Activated CD4-positive, CD25-positive, alpha-beta regulatory T cell treated with anti-CD3 and anti-CD28 coated beads, Interleukin-2, amount 50 U/mL, for 24 hours (primary cell): ENCODE measurements at places on chromosomes 5 and 9.

DNA sequence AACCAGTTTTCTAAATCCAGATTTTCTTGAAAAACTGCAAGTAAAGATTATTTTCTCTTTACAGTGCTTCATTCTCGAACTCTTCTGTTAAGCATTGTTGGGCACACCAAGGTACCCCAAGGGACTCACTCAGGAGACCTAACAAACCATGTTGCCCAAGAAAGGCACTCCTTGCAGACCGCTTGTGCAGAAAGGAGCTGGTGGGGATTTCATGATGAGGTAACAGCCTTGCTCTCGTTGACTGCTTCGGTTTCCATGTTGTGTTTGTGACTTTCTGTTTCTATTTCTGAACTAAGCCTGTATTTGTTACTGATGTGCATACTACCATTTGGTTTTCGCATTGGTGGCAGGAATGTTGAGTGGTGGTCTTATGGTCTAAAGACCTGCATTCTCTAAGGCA is 266.6 kb upstream of the DAP start:
- no peak for ATAC-seq

GRCh38 chr9:69325409-69326212 is 596 bp downstream of the ENTREP1 start:
- ATAC-seq = no peak

- ATAC-seq = no peak
Measured at GRCh38 chr5:54861212-54861894, 124.0 kb downstream of the ESM1 start.

GRCh38 chr5:81189875-81190498 is 43.1 kb upstream of the CKMT2 start:
- ATAC-seq = no peak

GRCh38 chr5:122936088-122936487 is 90.7 kb downstream of the SNX24 start:
- no peak for ATAC-seq

DNA sequence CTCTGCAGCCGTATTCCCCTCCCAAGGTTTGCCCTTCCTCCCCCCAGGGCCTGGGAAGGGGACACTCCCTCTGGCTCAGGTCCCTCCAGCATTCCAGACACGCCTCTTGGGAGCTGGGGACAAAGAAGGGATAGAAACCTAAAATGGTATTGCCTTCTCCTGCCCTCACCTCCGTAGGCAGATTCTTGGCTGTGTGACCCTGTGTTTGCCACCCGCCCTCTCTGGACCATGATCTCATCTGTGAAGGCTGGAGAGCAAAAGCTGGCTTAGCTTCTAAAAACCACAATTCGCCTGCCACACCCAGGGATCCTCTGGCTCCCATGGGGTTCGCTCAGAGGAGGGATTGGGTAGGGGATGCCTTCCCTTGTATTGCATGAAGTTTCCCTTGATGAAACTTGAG is 7.7 kb downstream of the AQP3 start:
- no peak for ATAC-seq

- ATAC-seq = no peak
Measured at GRCh38 chr9:71985297-71985911, 74.0 kb downstream of the C9orf85 start.

GRCh38 chr5:77921094-77921768 is 145.1 kb upstream of the TBCA start:
- no peak for ATAC-seq

- no peak for ATAC-seq
Measured at GRCh38 chr9:99050292-99050911, 54.5 kb upstream of the TGFBR1 start.

- no peak for ATAC-seq
Measured at GRCh38 chr9:127154003-127154389, 31.6 kb upstream of the ANGPTL2 start.
